MG63 (cell line): ENCODE measurements at places on chromosomes 16 and 17. TPM values are rescaled to one million over a fixed set of nuclear protein-coding genes. Genes with fewer than 3 reads are reported as not detected.

The BRICD5 gene
- 0.39 and 1.3 TPM in 2 replicates for total RNA-seq

The ZNF594 gene
- 3.0 and 3.1 TPM in 2 replicates for total RNA-seq

The OR4D1 gene
- not detected in 2 replicates for total RNA-seq

The ZPBP2 gene
- total RNA-seq = not detected in 2 replicates

The WWP2 gene
- 3.9 and 15.5 TPM in 2 replicates for total RNA-seq

The KRTAP2-3 gene
- 0.33 TPM in 1 of 2 replicates, not detected in the other for total RNA-seq

The ATP1B2 gene
- total RNA-seq = not detected in 2 replicates

The DHRS7C gene
- not detected in 2 replicates for total RNA-seq

The MT3 gene
- not detected in 2 replicates for total RNA-seq

GRCh38 chr16:88448461-88449266, 4.4 kb upstream of the ZFPM1 start:
- DNase-seq = no peak

- DNase-seq = no peak
Measured at GRCh38 chr17:43848601-43849000, 1.6 kb downstream of the CD300LG start.

GRCh38 chr16:25478476-25478875, 213.3 kb upstream of the HS3ST4 start:
- no peak for DNase-seq

DNA sequence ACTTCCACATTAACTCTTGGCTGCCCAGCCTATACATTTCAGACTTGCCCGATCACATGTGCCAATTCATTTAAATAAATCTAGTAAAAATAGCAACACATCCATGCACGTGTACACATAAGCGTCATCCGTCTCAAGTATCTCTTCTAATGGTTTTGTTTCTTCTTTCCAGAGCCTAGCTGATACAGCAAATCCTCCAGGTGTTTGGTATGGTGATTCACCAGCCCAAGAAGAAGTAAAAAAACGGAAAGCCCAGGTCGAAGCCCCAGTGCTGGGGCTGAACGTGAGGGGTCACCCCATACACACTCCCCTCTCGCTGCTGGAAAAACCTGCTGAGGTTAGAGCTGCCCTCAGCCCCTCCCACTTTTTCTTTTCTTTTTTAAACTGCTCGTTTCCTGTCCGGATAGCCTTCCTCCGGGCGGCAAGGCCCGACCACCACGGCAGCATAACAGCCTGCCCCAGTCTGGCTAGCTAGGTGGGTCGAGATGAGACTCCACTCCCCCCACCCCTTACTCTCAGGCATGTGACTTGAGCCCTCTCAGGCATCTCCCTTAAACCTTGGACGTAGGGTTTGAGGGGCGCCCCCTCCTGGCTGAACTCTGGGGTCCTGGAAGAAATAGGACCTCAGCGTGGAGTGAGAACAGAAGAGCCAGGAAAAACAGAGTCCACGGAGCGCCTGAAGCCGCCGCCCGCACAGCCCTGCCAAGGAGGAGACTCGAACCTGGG, 13.9 kb upstream of the OR1F1 start:
- DNase-seq = no peak

GRCh38 chr17:49575679-49576087, at the start of gene NXPH3:
Gene NXPH3, plus strand, starts transcription at chr17:49575871. Its CDS starts 349 bp downstream, at chr17:49576220.
- peak; percentile 53 for DNase-seq

GRCh38 chr17:60910415-60910814, 232.8 kb downstream of the BCAS3 start:
- no peak for DNase-seq

GRCh38 chr16:90048347-90048722, 28.8 kb downstream of the PRDM7 start:
- no peak for DNase-seq

DNA sequence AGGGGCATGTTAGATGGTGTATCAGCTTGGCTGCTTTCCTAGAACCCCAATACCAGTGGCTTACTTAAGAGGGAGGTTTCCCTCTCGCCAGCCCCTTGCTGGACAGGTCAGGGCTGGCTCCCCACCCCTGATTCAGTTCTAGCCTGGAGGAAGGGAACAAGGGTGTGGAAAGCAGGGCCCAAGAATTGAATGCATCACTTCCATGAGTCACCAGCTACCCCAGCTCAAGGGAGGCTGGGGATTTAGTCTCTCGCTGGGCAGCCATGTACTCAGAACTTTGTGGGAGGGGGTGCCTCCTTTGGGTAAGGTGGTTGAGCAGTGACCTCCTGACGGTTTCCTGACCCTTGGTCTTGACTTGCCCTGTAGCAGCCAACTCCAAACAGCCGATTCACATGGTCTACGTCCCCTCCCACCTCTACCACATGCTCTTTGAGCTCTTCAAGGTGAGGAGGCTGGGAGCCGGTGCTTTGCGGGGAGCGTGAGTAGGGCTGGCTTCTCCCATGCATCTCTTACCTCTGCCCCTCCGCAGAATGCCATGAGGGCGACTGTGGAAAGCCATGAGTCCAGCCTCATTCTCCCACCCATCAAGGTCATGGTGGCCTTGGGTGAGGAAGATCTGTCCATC, 12.8 kb downstream of the PDK2 start:
- no peak for DNase-seq

GRCh38 chr17:20925091-20925490, 117.7 kb downstream of the USP22 start:
- no peak for DNase-seq

- no peak for DNase-seq
Measured at GRCh38 chr17:74190807-74191406, 12.6 kb upstream of the RPL38 start.

GRCh38 chr16:12462426-12463280, 341.0 kb downstream of the CPPED1 start:
- no peak for DNase-seq

DNA sequence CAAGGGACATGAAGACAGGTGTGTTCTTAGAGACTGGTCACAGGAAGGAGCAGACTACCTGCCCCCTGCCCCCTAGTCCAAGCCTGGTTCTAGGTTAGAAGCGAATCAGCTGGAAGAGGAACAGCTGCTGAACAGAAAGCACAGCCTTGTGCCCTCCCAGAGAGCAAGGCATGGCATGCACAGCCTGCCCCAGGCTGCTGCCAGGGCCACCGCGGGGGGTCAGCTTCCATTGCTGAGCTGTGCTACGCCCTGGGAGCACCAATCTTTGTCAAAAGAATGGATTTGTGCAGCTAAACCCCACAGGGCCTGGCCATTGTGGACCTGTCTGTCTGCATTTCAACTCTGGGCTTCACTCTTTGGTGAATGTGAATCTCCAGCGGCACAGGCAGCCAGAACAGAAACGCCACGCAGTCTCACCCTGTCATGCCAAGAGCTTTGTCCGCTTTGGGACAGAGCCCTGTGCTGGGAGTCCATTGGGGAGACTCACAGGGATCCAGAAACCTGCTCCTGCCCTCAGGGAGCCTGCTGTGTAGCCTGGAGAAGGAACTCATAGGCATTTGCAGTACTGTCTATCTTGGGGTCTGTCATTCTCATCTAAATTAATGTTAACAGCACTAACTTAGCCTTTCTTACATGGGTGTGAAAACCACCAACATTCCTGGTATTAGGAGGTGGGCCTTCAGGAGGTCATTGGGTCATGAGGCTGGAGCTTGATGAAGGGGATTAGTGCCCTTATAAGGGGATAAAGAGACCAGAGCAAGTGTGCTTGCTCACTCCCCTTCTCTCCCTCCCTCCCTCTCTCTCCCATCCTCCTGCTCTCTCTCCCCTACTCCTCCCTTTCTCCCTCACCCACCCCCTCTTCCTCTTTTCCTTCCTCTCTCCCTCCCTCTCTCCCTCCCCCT, 25.6 kb upstream of the CDRT4 start:
- DNase-seq = no peak

DNA sequence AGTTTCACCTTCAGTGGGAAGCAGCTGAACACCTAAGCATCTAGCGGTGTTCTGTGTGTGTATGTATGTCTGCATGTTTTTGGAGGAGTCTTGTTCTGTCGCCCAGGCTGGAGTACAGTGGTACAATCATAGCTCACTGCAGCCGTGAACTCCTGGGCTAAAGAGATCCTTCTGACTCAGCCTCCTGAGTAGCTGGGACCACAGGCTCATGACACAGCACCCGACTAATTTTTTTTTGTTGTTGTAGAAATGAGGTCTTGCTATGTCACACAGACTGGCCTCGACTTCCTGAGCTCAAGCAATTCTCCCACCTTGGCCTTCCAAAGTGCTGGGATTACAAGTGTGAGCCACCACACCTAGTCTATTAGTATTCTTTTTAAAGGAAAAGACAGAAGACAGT, 30.2 kb upstream of the FAAP100 start:
- DNase-seq = no peak
